ENCODE measurements at places on chromosomes 6 and 20.

- DNase-seq: no peak
These were observed 461.1 kb downstream of the MMUT start for GRCh38 chr6:49001856-49002541.

GRCh38 chr6:165008971-165009370 is 300.4 kb downstream of the C6orf118 start:
- no peak for DNase-seq

DNA sequence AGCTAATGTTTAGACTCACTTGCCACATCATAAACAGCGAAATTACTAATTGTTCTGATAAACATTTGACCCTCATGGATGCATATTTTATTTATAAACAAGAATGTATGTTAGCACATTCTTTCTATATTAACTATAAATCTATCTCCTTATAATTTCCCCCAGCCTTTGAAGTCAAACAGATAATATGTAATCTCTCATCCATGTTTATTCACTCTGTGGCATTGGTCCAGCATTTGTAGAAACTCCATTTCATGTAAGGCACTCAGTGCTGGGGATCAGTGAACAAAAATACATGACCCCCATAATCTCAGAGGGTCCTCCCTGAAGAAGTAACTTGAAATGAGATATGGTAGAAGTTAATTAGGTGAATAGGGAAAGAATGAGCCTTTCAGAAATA is 856.9 kb downstream of the EYS start:
- no peak for DNase-seq

DNA sequence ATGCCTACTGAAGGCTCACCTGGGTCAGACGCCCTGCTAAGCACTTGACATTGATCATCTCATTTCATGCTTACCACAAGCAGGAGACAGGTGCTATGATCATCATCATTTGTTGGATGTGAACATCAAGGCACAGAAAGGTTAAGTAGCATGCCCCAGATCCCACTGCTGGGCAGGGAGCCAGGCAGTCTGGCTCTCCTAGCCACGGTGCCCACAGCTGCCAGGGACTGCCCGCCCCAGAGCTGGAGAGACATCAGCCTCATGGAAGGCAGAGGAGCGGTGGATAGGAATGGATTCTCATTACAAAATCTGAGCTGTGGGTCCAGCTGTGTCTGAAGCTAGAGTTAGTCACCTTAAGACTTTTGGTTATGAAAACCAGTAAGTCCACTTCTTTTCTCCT is 3.6 kb downstream of the SULF2 start:
- DNase-seq: no peak

DNA sequence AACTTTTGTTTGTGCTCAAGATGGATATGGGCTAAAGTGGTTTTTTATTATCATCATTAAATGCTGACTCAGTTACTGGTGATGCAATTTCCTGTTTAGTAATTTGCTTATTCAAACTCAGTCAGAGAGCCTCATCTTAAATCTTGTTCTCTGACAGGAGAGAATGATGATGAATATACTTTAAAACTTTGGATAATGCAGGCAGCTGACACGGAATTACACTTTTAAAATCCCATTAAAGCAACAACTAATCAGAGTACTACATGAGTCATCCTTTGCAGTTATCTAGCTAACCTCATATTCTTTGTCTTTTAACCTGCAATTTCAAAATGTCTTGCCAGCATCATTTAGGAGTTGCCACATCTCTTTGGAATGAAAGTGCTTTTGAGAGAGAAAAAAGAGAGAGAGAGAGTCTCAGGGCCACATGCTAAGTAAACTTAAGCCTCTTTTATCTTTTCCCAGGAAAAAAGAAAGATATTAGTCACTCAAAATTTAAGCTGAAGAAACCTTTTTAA is 9.2 kb upstream of the C6orf141 start:
- DNase-seq: no peak

- no peak for DNase-seq
These were observed 22.4 kb upstream of the SLC9A8 start for GRCh38 chr20:49790077-49790798.

- no peak for DNase-seq
These were observed 106.3 kb upstream of the GJE1 start for GRCh38 chr6:142026471-142026870.

GRCh38 chr6:129606664-129607063 is 103.3 kb downstream of the ARHGAP18 start:
- no peak for DNase-seq

DNA sequence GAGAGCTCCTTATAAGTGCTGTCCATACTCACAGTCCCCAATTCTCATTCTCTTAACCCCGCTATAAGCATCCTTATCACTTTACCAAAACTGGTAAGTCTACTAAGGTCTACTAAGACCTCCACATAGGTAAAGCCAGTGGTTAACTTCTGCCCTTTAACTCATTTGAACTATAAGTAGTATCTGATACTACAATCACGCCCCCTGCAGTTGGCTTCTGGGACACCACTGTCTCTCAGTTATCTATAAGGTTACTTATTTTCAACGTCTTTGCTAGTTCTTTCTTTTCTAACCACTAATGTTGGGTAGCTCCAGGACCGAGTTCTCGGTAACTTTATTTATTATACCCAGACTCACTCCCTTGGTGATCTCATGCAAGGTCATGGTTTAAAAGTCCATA is 142.6 kb downstream of the ARHGAP18 start:
- DNase-seq: no peak
